ENCODE measurements at places on chromosomes 6 and 20.

DNA sequence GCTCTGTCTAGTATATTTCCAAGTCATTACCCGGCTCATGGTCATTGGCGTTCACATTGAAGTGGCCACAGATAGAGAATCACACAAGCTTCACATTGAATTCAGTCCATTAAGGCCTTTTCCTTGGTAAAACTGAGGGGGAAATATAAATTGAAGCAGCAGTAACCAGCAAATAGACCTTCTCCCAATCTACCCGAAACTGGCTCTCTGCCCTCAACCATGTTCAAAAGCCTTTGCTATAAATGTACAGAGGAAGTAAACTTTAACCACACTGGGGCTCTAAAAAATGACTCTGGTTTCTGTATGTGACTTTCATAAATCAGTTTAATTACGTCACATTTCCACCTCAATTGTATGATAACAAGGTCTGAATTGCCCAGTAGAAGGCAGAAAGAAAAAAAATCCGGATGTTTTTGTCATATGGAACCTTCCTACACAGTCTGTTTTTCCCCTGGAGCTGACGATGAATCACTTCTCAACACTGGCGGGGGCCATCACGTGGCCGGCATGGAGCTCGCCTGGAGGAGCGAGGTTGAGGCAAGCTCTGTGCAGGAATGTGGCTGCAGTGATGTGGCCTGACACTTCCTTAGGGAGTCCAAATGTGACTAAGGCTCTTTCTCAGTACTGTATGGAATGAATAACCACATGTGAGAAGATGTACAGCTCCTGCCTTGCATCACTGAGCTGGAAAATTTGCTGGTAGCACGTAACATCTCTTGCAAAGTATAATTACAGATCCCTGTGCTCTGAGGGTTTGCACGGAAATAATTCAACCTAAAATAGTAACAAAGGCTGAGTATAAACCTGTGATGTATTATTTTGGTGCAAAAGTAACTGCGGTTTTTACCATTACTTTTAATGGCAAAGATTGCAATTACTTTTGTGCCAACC, 58.6 kb upstream of the SNX9 start:
- DNase-seq: peak; percentile 65

- DNase-seq: no peak
These were observed 9.4 kb upstream of the NPBWR2 start for GRCh38 chr20:64116541-64117431.

GRCh38 chr20:50727792-50728485, 3.4 kb upstream of the PARD6B start:
- no peak for DNase-seq

GRCh38 chr20:48813446-48813747, 14.4 kb downstream of the PREX1 start:
- DNase-seq: no peak

GRCh38 chr6:149075616-149076354, 241.7 kb upstream of the TAB2 start:
- no peak for DNase-seq
